Upper lobe of left lung (tissue), 6 donors: ENCODE measurements at places on chromosomes 2 and 18. TPM values are rescaled to one million over a fixed set of nuclear protein-coding genes. Genes with fewer than 3 reads are reported as not detected.

DNA sequence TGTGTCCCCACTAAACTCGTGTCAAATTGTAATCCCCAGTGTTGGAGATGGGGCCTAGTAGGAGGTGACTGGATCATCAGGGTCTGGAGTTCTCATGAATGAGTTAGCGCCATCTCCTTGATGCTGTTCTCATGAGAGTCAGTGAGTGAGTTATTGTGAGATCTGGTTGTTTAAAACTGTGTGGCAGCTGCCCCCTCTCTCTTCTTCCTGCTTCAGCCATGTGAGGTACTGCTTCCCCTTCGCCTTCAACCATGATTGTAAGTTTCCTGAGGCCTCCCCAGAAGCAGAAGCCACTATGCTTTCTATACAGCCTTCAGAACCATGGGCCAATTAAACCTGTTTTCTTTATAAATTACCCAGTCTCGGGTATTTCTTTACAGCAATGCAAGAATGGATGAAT is 50.4 kb downstream of the AP1S3 start:
- no peak for DNase-seq
- H3K36me3 ChIP-seq: no peaks in the 10 kb centered on the region
- no peak overlapping the region for H3K27ac ChIP-seq
- no peaks in the 10 kb centered on the region for H3K27me3 ChIP-seq
- no peak overlapping the region for H3K4me3 ChIP-seq
- no peaks in the 10 kb centered on the region for H3K4me1 ChIP-seq

- H3K27me3 ChIP-seq: no peaks in the 10 kb centered on the region
- no peak overlapping the region for H3K27ac ChIP-seq
- H3K36me3 ChIP-seq: no peaks in the 10 kb centered on the region
- no peak overlapping the region for H3K4me3 ChIP-seq
- H3K4me1 ChIP-seq: no peaks in the 10 kb centered on the region
These were observed 133.7 kb upstream of the MEIS1 start for GRCh38 chr2:66301022-66301766.

The IL1RL2 gene
- total RNA-seq: 0.57 TPM

The SLC19A3 gene
- 23.7 TPM for total RNA-seq

DNA sequence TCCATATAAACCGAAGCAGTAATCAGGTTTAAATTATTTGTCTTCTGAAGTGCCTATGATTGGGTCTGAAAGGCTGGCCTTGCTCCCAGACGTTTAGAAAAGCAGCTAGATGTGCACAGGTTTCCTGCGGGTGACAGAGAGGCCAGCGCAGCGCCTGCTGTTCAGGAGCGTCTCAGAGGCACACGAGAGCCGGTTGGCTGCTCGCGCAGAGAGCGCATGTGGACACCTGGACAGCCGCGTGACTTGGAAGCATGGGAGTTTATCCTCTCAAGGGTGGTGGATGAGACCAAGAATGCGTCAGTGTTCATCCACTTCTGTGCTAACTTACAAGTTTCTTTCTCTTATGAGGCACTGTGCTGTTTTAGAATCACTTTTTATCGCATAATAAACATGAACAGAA is 303.7 kb downstream of the PTGR3 start:
- no peaks in the 10 kb centered on the region for H3K36me3 ChIP-seq
- no peaks in the 10 kb centered on the region for H3K27me3 ChIP-seq
